ENCODE measurements at places on chromosomes 2 and 18.

GRCh38 chr18:41681138-41681880 lies 273.7 kb upstream of the PIK3C3 start:
- H3K27me3 ChIP-seq, result no peaks in the 10 kb centered on the region
- H3K4me3 ChIP-seq, result no peak overlapping the region
- no peak for DNase-seq
- H3K4me1 ChIP-seq, result no peaks in the 10 kb centered on the region
- no peaks in the 10 kb centered on the region for H3K36me3 ChIP-seq

GRCh38 chr2:234991793-234992192 lies 40.0 kb downstream of the SH3BP4 start:
- no peak for DNase-seq
- H3K4me1 ChIP-seq, result peaks cover 7% of the 10 kb centered on the region
- H3K4me3 ChIP-seq, result no peak overlapping the region
- no peak overlapping the region for H3K27ac ChIP-seq

- no peak for DNase-seq
- H3K27me3 ChIP-seq, result no peaks in the 10 kb centered on the region
Observed at GRCh38 chr2:180707884-180708205, 272.6 kb upstream of the UBE2E3 start.

GRCh38 chr2:56464066-56464465 lies 280.3 kb downstream of the CCDC85A start:
- H3K36me3 ChIP-seq, result no peaks in the 10 kb centered on the region
- no peaks in the 10 kb centered on the region for H3K4me1 ChIP-seq
- H3K27me3 ChIP-seq, result no peaks in the 10 kb centered on the region
- no peak overlapping the region for H3K27ac ChIP-seq
- no peak overlapping the region for H3K4me3 ChIP-seq
- DNase-seq, result no peak

GRCh38 chr2:120547662-120548061 lies 188.0 kb upstream of the GLI2 start:
- DNase-seq, result no peak
- H3K27ac ChIP-seq, result no peak overlapping the region
- H3K4me1 ChIP-seq, result peaks cover 2% of the 10 kb centered on the region
- no peak overlapping the region for H3K4me3 ChIP-seq

DNA sequence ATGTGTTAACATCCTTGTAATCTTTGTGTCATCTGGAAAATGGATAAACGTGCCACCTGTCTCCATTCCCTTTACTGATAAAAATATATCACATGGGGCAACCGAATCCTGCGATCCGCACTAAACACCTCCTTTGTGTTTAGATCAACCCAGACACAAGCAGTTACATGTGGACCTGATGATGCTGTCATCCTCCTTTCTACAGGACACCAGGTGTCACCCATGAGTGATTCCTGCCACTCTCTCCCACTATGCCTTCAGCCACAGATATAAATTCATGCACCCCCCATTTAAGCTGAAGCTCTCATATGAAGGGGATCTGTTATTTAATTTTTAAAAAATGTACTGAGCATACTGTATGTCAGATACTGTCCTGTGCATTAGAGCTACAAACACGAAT lies 81.3 kb downstream of the VIT start:
- DNase-seq, result no peak
- no peaks in the 10 kb centered on the region for H3K36me3 ChIP-seq
- no peak overlapping the region for H3K4me3 ChIP-seq
- H3K27ac ChIP-seq, result no peak overlapping the region
- no peaks in the 10 kb centered on the region for H3K4me1 ChIP-seq
- no peaks in the 10 kb centered on the region for H3K27me3 ChIP-seq

GRCh38 chr2:96878796-96879544 lies 9.1 kb upstream of the SEMA4C start:
- no peak overlapping the region for H3K4me3 ChIP-seq
- peaks cover 20% of the 10 kb centered on the region for H3K4me1 ChIP-seq
- no peaks in the 10 kb centered on the region for H3K36me3 ChIP-seq
- no peaks in the 10 kb centered on the region for H3K27me3 ChIP-seq
- no peak for DNase-seq
